ENCODE measurements at places on chromosomes 6 and 20.

DNA sequence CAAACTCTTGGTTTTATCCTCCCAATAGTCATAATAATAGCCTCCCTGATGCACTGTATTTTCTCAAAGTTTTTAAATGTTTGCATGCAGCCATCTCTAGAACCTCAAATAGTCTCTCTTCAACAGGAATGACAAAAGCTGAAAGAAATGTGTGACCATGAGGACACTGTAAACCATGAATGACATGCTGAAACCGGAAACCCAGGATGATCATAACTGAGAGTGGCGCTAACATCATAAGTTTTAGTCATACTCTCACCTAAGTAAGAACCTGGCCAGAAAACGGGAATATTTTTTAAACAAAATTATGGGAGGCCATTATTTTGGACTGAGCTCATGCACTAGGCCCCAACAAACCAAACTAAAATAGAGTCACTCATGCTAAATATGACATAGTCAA, 278.4 kb upstream of the STXBP5 start:
- DNase-seq = no peak

DNA sequence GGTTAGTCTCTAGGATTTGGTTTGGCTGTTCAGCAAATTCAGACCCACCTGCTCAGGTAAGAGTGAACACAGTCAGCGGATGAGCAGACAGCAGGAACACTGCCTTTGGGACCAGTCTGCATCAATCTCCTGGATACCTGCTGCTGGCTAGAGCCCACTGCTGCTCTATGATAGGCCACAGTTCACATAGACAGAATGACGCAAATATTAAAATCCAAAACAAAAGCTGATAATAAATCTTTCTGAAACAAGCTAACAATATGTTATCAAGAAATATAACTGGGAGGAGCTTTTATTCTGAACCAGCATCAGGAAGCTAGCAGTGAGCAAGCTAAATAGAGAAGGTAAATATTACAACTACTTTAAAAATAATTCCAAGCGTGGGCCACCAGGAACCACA, at the start of gene TAAR1:
TSS of gene TAAR1 (minus strand) at position 101 of the 400 bp plus-strand sequence. CDS start 13,179 bp downstream, outside the sequence.
- DNase-seq = no peak

- no peak for DNase-seq
Observed at GRCh38 chr6:160116411-160116810, 5.2 kb upstream of the SLC22A1 start.

- no peak for DNase-seq
Observed at GRCh38 chr6:141309295-141309694, 823.4 kb upstream of the GJE1 start.

GRCh38 chr6:65566117-65566516, 140.9 kb downstream of the EYS start:
- no peak for DNase-seq

- peak; percentile 28 for DNase-seq
Observed at GRCh38 chr6:33589731-33590530, 9.9 kb upstream of the BAK1 start.

DNA sequence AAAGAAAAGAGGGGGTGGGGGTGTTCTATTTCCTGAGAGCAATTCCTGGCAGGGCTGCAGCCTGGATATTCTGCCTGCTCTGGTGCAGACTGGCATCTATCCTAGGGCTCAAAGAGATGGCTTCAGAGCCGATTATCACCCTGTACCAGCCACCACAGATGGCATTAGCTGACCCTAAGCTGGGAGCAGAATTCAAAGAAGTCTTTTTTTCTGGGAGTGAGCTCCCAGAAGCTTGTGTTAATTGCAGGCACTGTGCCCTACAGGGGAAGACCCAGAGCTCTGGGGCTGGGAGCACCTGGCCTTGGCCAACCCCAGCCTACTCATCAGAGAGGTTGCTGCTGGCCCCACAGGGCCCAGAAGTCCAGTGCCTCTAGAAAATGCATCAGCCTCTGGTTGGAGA, 85.9 kb downstream of the PXDC1 start:
- no peak for DNase-seq

- DNase-seq = no peak
Observed at GRCh38 chr20:38095017-38095686, 61.6 kb downstream of the RPRD1B start.

- DNase-seq = peak; percentile 9
Observed at GRCh38 chr6:155327326-155328073, 13.2 kb upstream of the TFB1M start.

DNA sequence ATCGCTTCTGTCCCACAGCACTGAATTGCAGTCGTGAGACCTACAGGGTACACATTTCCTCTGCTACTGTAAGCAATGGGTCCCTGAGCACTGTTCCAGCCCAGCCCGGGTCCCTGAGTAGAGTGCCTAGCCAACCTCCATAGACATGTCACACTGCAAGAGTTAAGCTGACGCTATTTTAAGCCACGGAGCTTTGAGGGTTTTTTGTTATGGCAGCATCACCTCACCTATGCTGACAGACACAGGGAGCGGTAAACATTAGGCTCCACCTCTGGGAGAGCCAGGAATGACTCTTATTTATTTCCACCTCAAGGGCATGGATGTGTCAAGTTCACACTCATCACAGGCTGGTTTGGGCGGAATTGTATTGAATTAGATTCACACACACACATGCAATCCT, 45.1 kb downstream of the GRM4 start:
- DNase-seq = no peak

DNA sequence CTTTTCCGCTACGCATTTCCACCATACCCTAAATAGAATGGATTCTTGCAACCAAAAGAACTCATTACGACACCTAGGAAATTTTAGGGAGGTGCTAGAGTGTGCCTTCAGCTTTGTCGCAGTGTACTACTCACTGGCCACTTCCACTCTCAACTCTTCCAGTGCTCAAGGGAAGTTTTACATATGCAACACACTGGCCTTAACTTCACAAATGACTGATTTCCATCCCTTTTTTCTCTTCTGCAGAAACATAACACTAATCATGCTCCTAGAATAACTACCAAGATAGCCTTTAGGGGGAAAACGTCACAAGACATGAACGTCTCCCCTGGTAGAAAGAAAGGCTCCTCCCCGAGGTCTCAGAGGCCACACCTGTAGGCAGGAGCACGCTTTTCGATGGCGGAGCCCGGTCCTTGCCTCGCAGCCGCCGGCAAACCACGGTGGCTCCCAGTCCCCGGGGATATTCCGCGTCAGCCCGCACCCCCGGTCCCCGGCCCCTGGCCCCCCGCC, 584 bp downstream of the LYRM4 start:
- DNase-seq = peak; percentile 64

DNA sequence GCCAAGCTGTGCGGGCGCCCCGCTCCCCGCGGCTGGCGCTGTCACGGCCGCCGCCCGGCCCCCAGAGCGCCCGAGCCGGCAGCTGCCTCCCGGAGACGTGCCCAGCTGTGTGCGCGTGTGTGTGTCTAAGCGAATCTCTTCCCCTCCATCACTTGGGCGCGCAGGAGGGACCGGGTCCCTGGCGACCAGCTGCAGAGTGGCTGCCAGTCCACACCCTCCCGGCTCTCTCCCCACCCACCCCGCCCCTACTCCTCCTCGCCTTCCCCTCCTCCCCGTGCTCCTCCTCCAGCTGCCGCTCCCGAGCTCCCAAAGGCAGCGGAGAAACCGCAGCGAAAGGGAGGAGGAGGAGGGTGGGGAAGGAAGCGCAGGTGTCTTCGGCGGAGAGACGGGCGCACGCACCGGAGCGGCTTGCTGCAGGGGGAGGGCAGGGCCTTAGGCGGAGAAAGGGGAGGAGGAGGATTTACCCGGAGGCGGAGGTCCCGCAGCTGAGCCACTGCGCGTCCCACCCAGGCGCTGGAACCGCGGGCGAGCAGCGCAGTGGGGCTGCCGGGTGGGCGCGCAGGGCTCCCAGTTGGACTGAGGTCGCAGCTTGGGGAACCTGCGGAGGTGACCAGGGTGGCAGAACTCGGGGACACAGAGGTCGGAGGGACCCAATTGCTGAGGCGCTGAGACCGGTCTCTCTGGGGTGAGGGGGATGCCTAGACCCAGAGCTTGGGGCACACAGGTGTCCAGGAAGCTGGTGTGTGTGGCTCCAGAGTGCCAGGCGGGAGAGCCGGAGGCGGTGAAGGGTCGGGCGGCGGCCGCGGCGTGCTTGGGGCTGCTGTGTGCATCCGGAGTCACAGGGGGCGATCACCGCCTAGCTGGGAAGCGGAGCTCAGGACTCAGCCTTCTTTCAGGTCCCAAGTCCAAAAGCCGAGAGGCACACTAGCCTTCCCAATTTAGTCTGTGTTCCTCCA, at the start of gene HS3ST5:
TSS of gene HS3ST5 (minus strand) at position 198 of the 956 bp plus-strand sequence. CDS start 280,178 bp downstream, outside the sequence.
- no peak for DNase-seq

GRCh38 chr6:45892196-45892595, 123.5 kb downstream of the CLIC5 start:
- no peak for DNase-seq

DNA sequence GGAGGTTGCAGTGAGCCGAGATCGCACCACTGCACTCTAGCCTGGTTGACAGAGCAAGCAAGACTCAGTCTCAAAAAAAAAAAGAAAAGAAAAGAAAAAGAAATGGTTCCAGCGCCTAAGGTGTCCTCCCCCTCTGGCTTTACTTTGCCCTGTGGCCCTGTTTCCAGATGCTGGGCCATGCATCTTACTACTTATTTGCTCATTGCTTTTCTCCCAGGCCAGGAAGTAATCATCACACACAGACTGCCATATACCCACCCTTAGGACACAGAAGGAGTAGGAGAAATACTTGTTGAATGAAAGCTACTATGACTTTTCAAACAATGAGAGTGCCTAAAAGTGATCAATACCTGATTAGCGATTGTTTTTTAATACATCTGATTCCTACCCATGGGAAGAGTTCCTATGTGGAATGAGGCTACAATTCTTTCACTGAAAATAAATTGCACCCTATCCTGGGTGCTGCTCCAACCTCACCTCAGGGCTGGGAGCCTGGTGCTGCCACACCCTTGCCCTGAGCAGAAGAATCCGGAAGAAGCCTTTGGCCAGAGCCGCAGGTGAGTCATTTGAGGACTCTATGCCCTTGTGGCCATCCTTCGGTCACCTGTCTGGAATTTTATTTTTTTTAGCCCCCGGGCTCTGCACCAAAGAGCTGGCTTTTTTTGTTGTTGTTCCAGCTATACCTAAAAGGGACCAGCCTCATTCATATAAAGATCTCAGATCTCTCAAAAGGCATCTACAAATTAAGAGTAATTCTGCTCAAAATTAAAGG, 22.7 kb upstream of the TFAP2C start:
- DNase-seq = no peak

- DNase-seq = no peak
Observed at GRCh38 chr6:22959571-22959970, 390.2 kb downstream of the HDGFL1 start.

DNA sequence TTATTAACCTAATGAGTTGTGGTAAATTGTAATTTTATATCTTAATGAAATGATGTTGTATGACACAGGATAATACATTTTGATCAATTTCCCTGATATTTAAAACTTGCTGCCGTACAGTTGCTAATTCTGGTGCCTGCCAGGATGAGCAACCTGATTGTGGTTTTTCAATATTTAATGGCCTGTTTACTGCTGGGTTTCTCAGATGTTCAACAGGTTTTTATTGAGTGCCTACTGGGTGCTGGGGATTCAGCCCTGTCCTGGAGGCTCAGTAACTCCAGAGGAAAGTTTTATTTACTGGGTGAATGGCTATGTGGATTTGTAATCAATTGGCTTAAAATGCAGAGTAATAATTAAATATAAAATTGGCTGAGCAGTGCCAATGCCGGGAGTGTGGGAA, 8.0 kb downstream of the TOX2 start:
- DNase-seq = no peak

DNA sequence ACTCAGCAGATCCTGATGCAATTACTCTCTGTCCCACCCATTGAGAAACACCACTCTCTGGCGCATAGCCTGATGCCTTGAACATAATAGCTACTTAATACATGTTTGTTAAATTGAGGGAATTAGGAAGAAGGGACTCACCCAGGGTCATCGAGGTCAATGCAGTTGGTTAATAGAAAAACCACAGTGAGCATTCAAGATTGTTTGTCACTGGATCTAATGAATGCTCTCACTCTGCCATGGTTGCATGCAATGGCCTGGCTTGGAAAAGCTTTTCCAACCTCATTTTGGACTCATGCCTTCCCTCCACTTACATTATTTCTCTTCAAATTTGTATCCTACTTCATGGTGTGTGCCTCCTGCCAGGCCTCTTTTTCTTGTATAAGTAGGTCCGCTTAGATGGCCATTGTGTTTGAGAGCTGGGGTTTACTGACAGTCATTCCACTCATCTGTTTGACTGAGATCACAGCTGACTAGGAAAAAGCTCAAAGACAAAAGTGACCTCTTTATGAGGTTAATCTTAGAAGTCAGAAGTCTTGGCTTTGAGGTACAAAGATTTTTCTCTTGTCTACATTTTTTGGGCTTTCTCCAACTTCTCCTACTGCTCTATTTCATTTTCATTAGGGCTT, 154.8 kb upstream of the RAB32 start:
- DNase-seq = no peak

GRCh38 chr6:70375882-70376281, 37.4 kb upstream of the FAM135A start:
- DNase-seq = no peak

- no peak for DNase-seq
Observed at GRCh38 chr6:81609736-81610135, 142.7 kb downstream of the TENT5A start.
